Aorta (tissue), 5 donors: ENCODE measurements at places on chromosomes 12 and 14. TPM values are rescaled to one million over a fixed set of nuclear protein-coding genes. Genes with fewer than 3 reads are reported as not detected.

- no peak for DNase-seq
Measured at GRCh38 chr12:89117448-89118034, 234.8 kb downstream of the DUSP6 start.

TAS2R13 gene
- total RNA-seq, result 5.6 TPM

GRCh38 chr14:105187935-105188524 is 6.9 kb upstream of the NUDT14 start:
- DNase-seq, result no peak

DNA sequence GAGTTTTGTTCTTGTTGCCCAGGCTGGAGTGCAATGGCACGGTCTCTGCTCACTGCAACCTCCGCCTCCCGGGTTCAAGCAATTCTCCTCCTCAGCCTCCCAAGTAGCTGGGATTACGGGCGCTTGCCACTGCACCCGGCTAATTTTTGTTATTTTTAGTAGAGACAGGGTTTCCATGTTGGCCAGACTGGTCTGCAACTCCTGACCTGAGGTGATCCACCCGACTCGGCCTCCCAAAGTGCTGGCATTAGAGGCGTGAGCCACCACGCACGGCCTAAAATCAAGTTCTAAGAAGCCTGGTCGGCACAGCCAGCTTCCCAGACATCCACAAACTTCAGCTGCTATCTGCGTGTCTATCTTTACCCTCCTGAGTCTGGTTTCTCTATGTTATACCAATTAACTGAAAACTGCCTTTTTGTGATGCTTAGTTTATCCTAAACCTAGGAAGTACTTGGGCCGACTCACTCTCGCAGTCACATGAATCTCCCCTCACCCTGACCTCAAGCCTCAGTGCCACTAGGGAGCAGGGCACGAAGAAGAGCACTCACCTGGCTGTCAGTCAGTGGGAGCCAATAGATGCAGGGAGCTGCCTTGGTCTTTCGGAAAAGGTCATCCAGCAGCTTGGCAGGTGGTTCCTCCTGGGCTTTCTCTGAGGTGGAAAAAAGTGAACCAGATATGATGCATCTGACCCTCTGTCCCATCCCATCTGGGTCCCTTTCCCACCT is 3.4 kb upstream of the CDH24 start:
- DNase-seq, result no peak

DNA sequence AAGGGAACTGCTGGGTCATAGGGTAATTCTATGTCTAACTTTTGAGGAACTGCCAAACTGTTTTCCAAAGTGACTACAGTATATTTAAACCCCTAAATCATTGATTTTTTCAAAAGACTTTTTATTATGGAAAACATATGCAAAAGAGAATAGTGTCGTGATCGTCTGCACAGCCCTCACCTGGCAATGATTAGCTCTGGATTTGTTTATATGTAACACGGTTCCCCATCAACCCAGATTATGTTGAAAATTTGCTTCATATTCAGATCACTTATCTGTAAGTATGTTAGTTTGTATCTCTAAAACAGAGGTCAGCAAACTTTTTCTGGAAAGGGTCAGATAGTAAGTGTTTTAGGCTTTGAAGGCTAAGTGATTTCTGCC is 52.7 kb downstream of the CCDC92 start:
- DNase-seq, result no peak

- no peak for DNase-seq
Measured at GRCh38 chr12:84920331-84920730, 7.7 kb upstream of the SLC6A15 start.

LRRC74A gene
- not detected for total RNA-seq

GRCh38 chr12:89907659-89908058 is 199.0 kb upstream of the ATP2B1 start:
- DNase-seq, result no peak

- DNase-seq, result no peak
Measured at GRCh38 chr14:20428010-20428365, 8.0 kb downstream of the KLHL33 start.

GRCh38 chr12:80443974-80444666 is at the start of gene PTPRQ:
Gene PTPRQ, plus strand, starts transcription at chr12:80444235. Its CDS starts 111 bp downstream, at chr12:80444346.
- DNase-seq, result no peak

ATF1 gene
- total RNA-seq, result 39.0 TPM

DNA sequence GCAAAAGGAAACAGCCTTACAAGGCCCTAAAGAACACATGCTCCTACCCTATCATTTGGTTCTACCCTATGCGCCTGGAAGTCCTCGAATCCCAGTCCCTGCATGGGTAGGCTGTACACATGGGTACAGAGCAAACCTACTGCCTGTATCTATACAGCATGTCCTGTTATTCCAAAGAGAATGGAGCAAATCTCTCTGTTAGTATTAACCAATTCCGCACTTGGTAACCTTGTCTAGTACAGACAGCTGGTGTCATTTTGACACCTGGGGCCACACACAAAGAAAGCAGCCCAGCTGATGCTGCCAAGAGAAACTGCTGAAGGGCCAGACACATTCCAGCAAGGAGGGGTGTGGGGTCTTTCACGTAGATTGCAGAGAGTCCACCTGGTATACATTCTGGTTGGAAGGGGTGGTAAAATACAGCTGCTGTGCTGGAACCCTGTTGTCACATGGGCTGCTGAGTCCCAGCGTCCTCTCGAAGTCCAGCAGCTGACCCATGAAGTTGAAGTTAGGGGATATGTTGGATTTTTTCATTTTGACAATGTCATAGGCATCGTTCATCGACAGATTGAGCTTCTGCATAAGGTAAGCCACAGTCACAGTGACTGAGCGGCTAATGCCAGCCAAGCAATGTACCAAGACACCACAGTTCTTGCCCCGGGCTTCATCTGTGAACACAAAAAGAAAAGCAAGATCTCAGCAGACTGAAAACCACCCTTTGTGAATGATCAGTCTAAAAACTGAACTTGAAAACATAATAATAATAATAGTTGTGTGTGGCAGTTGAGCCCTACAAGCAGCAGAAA is 3.2 kb downstream of the DUSP6 start:
- no peak for DNase-seq

PYGL gene
- 49.0 TPM for total RNA-seq

GRCh38 chr12:25573346-25573745 is 20.3 kb upstream of the LMNTD1 start:
- DNase-seq, result no peak

- DNase-seq, result no peak
Measured at GRCh38 chr12:79844693-79845092, 90.2 kb downstream of the PPP1R12A start.

LHX5 gene
- not detected for total RNA-seq

- DNase-seq, result no peak
Measured at GRCh38 chr14:52954346-52955214, 3.7 kb upstream of the FERMT2 start.
